Melanocyte of skin (primary cell): ENCODE measurements at places on chromosomes 2 and 18. TPM values are rescaled to one million over a fixed set of nuclear protein-coding genes. Genes with fewer than 3 reads are reported as not detected.

DIPK1C gene
- total RNA-seq: 0.33 and 1.5 TPM in 2 replicates

RIT2 gene
- not detected in 2 replicates for total RNA-seq

ASXL3 gene
- not detected in 2 replicates for total RNA-seq

REG3A gene
- total RNA-seq: not detected in 2 replicates

ZNF385B gene
- total RNA-seq: not detected in 2 replicates

SLC5A7 gene
- total RNA-seq: not detected in 2 replicates

SERPINB13 gene
- total RNA-seq: under 0.01 TPM in 1 of 2 replicates, not detected in the other
